ENCODE measurements at places on chromosomes 4 and X. TPM values are rescaled to one million over a fixed set of nuclear protein-coding genes. Genes with fewer than 3 reads are reported as not detected.
A peak's percentile ranks its signal among the peaks of the same experiment; 100 is the strongest.

GRCh38 chr4:59057804-59058203 is 1947.6 kb upstream of the IGFBP7 start:
- no peaks in the 10 kb centered on the region for H3K36me3 ChIP-seq
- DNase-seq, result no peak
- no peak overlapping the region for H3K27ac ChIP-seq
- no peaks in the 10 kb centered on the region for H3K27me3 ChIP-seq
- H3K4me1 ChIP-seq, result no peaks in the 10 kb centered on the region

DNA sequence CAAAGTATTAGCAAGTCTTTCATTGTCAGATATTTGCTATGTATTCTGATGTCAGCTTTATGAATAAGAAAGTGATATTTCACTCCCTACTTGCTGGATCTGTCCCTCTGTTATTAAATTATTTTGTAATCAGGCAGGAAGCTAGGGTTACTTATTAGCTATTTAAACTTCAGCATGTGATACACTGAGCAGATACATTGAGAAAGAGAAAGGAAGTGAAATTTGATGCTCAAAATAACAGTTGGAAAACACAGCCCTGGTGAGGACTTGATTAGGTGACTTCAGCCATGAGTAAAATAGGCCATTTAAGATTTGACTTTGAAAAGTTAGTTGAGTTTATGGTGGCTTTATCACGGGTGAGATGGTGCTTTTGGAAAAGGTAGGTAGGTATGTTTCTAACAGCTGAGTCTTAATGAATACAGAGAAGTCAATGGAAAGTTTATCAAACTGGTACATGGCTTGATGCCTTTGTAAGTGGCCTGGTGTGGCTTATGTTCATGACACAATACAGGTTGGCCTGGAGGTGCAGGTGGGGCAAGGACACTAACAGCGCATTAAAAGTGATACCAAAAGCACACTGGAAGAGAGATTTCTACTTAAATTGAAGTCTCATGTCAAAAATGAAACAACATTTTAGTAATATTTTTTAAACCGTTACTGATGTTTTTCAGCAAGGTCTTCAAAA is 321.2 kb upstream of the SPOCK3 start:
- no peaks in the 10 kb centered on the region for H3K4me1 ChIP-seq
- no peak for DNase-seq
- H3K27ac ChIP-seq, result no peak overlapping the region
- H3K4me3 ChIP-seq, result no peak overlapping the region
- no peaks in the 10 kb centered on the region for H3K36me3 ChIP-seq
- H3K27me3 ChIP-seq, result no peaks in the 10 kb centered on the region

DNA sequence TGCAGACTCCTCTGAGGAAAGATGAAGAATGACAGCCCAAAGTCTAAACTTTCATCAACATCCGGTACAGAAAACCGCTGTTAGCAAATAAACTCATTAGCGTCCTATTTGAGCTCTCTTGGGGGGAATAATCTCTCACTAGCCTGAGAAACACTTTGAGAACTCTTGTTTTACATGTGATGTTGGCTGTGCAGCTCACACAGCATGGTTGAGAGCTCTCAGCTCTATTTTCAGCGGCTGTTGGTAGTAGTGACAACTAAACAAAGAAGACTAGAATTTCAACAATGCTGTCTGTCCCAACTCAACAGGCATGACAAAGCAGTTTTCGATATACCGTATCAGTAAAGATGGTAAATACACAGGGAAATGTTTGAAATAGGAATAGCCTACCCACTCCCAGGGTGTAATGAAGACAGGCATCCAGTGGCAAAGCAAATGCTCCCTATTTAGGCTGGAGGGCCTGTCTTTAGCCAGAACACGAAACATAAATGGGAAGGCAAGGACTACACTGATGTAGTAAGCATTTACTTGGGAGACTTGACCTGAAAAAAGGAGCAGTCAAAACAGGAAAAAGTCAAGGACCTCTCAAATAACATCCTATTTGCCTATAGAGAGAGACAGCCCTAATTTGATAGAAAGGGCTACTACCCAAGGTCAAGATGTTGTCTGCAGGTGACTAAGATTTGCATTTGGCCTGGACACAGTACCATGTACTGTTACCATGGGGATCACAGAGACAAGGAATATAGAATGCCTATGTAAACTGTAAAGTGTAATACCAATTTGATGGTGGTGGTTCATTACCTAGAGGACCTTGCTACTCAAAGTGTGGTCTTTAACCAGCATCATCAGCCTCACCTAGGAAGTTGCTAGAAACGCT is 60.4 kb downstream of the PPEF2 start:
- DNase-seq, result no peak
- H3K4me3 ChIP-seq, result no peak overlapping the region
- no peaks in the 10 kb centered on the region for H3K4me1 ChIP-seq
- H3K27ac ChIP-seq, result no peak overlapping the region
- no peaks in the 10 kb centered on the region for H3K36me3 ChIP-seq

DNA sequence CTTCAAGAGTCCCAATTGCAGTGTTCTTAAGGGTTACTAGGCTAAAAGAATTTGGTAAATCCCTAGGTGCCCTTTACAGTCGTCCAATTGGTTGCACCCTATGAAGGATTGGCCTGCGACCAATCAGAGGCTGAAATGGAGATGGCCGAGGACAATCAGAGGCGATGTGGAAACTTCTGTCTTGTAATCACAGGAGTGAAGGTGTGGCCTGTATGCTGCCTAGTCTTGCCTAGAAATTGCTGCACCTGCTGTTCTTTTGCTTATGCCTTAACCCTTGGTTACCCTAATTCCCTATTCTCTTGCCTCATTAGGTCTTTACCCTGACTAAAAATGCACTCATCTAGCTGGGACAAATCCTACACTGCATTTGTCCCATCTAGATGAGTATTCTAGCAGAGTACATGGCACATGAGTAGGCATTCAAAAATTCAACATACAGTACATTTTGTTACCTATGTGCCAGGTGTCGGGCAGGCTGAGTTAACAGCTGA is 1.0 kb upstream of the DCK start:
- no peaks in the 10 kb centered on the region for H3K27me3 ChIP-seq
- no peak for DNase-seq
- H3K36me3 ChIP-seq, result peaks cover 15% of the 10 kb centered on the region
- H3K4me3 ChIP-seq, result peak overlapping the region; percentile 92
- H3K4me1 ChIP-seq, result 0 out of 2 replicates have a peak, but pooled peaks cover 7% of the 10 kb centered on the region
- H3K27ac ChIP-seq, result no peak overlapping the region

GRCh38 chr4:157115613-157116335 is 39.8 kb downstream of the GLRB start:
- H3K4me1 ChIP-seq, result peaks cover 22% of the 10 kb centered on the region
- no peaks in the 10 kb centered on the region for H3K27me3 ChIP-seq
- H3K36me3 ChIP-seq, result no peaks in the 10 kb centered on the region
- no peak for DNase-seq
- no peak overlapping the region for H3K4me3 ChIP-seq

DNA sequence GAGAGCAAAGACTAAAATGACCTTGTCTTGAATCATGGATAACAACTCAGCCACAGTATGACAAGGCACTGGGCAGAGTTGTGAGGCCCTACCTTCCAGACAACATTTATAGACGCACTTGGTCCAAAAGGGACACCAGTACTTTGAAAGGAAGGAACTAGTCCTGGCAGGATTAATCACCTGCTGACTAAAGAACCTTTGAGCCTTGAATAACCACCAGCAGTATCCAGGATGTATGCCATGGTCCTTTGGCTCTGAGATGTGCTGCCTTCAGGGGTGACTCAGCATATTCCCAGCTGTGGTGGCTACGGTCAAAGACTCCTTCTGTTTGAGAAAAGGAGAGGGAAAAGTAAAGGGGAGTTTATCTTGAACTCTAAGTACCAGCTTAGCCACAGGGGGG is 118.1 kb upstream of the PRR32 start:
- H3K27me3 ChIP-seq, result no peaks in the 10 kb centered on the region
- H3K4me3 ChIP-seq, result no peak overlapping the region
- no peaks in the 10 kb centered on the region for H3K4me1 ChIP-seq
- H3K36me3 ChIP-seq, result no peaks in the 10 kb centered on the region

DNA sequence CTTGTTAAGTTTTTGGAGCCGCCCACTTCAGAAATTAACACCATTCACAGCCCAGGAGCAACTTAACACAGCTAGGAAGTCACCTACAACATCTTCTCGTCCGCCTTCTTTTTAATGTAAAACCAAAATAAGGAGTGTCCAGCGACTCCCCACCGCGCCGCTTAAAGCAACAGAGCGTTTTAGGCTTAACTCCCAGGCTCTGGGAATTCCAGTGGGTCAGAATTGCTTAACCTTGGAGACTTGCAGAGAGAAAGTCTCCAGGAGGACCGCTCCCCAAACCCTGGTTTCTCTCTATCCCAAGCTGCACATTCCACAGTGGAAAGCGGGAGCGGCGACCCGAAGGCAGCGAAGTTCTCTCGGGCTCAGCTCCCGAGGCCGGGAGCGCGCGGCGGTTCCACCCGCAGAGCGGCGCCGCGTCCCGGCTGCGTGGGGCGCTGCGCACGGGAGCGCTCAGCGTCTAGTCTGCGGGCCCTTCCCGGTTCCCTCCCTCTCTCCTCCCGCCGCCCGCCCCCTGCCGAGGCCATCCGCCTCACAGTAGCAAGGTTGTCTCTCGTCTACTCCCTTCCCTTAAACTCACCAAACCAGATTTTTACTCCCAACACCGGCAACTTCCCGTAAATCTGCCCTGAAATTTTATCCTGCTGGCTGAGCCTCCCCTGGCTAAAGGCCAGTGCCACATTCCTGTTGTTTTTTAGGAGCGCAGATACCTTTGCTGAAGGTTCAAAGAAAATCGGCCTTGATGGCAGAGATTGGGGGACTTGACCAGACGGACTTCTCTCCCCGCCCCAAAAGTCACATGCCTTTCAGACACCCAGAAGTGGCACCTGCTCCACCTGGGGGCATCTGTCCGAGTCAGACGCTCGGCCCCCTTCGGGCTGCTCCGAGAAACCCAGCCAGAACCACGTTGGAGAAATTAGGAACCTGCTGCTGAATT is at the start of gene RBM47:
RBM47 (minus strand) TSS at position 464 of the 934 bp plus-strand sequence. CDS start 190,971 bp downstream, outside the sequence.
- H3K4me3 ChIP-seq, result peak within 1 kb of the TSS; percentile 64
- no peaks in the 10 kb centered on the region for H3K36me3 ChIP-seq
- DNase-seq, result peak; percentile 80

DNA sequence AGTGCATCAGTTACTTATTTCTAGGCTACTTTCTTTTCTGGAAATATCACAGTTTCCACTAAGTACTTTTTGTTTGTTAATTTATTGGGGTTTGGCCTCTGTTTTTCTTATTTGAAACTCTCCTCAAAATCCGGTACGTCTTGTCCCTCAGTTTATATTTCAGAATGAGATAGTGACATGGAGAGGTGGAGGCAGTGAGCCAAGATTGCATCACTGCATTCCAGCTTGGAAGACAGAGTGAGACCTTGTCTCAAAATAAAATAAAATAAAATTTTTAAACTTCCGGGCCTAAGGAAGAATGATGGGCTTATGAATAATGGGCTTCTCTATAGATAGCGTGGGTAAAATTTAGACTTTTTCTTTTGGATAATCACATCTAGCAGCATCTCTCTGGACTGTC is 567.8 kb downstream of the TRIML1 start:
- H3K4me1 ChIP-seq, result no peaks in the 10 kb centered on the region
- no peak for DNase-seq
- H3K36me3 ChIP-seq, result no peaks in the 10 kb centered on the region
- H3K4me3 ChIP-seq, result no peak overlapping the region

DNA sequence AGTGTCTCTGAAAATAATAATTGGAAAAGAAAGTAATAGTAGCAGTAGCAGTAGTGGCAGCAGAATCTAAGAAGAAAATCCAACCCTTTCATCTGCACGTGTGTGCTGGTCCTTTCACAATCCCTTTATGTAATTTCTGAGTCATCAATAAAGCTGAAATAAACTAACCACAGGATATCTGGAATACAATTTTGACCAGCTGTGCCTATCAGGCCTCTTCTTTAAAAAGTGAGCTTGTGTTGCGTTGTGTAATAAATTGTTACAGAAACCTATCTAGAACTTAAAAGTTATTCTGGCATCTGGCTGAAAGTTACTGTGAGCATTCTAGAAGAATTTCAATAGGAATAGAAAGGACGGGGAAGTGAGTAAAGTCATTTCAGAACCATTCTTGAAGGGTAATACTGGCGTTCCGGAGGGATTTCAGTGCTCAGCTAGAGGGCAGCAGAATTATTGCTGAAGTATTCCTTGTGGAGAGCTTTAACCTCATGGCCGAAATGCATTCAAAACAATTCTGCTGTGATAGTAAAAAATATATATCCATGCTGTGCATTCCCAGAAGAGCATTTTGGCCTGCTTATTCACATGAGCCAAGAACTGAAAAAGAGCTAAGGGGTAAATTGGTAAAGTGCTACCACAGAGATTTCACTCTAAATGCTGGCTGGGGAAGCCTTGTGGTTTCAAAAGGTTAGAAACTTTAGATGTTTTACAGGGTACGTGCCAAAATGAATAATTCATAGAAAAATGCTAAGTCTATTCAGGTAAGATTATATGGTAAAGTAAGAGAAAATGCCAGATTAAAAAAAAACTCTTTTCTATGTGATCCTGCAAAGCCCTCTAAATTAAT is 260.6 kb downstream of the NKX6-1 start:
- H3K36me3 ChIP-seq, result no peaks in the 10 kb centered on the region
- H3K4me1 ChIP-seq, result no peaks in the 10 kb centered on the region
- no peak overlapping the region for H3K27ac ChIP-seq
- DNase-seq, result no peak
- H3K27me3 ChIP-seq, result no peaks in the 10 kb centered on the region

DNA sequence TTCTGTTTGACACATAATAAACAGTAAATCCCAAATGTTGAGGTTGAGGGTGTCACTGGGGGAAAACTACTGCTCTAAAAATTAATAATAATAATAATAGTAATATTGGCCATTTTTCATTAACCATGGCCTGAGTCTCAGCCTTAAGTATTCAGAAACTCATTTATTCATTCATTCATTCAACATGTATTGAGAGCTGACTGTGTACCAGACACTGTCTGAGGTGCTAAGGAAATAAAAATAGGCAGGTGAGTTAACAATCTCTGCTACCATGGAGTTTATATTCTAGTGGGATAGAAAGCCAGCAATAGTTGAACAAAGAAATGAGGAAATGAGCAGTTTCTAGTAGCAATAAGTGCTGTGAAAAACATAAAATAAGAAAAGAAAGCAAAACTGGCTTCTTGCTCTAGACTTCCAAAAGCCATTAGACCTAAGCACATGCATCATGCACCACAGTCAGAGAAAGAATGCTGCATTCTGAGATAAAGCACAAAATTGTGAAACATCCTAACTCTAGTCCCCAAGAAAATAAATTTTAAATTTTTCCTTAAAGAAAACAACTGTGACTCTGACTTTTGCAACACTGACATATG is 278.7 kb downstream of the RCHY1 start:
- no peaks in the 10 kb centered on the region for H3K27me3 ChIP-seq
- no peak overlapping the region for H3K27ac ChIP-seq
- H3K4me1 ChIP-seq, result no peaks in the 10 kb centered on the region
- H3K36me3 ChIP-seq, result no peaks in the 10 kb centered on the region

DNA sequence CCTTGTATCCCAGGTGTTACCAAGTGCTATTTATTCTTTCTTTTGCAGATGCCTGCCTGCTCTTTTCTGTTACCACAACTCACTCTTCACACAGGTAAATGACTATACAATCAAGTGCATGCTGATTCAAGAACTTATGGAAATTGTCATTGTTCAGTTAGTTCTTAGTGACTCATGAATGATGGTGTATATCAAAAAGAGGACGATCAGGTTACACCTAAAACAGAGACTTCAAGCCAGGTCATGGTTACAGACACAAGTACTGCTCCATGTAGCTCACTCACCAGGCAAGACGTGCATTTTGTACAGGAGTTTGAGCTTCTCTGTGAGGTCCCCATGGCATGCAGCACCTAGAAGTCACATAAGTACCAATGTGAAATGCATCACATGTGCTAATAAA is 59.3 kb upstream of the UCP1 start:
- peaks cover 44% of the 10 kb centered on the region for H3K36me3 ChIP-seq
- no peak overlapping the region for H3K27ac ChIP-seq
- H3K27me3 ChIP-seq, result no peaks in the 10 kb centered on the region
- H3K4me1 ChIP-seq, result no peaks in the 10 kb centered on the region

GRCh38 chr4:169611157-169611556 is 1.2 kb downstream of the NEK1 start:
- H3K27me3 ChIP-seq, result no peaks in the 10 kb centered on the region
- peaks cover 9% of the 10 kb centered on the region for H3K36me3 ChIP-seq
- no peak overlapping the region for H3K27ac ChIP-seq
- H3K4me3 ChIP-seq, result peak overlapping the region; percentile 95

Gene HPGDS
- polyA plus RNA-seq, result not detected
